ENCODE measurements at places on chromosomes 12 and 14. TPM values are rescaled to one million over a fixed set of nuclear protein-coding genes. Genes with fewer than 3 reads are reported as not detected.

FOXN4 gene
- not detected for total RNA-seq

PTCSC3 gene
- not detected for total RNA-seq

CELA1 gene
- not detected for total RNA-seq

GARIN6 gene
- not detected for total RNA-seq

NKX2-1 gene
- total RNA-seq: not detected

PRIMA1 gene
- total RNA-seq: not detected

Measured in myometrial cell (primary cell).